Stimulated activated CD4-positive, alpha-beta T cell treated with anti-CD3 and anti-CD28 coated beads, Interleukin-1b, Interleukin-23, amount 100 ng/mL, for 1 hour (primary cell): ENCODE measurements at places on chromosomes 5 and 9.

DNA sequence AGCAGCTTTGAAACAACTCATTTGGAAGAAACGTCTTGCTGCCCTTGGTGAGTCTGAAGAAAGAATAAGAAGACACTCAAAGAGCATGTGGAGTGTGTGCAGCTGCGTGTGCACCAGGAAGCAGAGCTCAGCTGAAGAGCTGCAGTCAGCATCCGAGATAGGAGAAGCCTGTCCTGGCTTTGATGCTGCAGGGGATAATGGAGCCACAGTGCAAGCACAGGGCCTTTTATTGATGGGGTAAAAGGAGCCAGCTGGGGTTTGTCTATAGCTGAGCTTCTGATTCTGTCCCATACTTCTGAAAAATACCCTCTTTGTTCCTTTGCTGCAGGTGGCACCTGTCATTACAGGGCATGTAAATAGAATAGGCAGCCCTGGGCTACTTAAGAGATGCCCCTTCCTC is 375.7 kb upstream of the ZNF462 start:
- DNase-seq = no peak

DNA sequence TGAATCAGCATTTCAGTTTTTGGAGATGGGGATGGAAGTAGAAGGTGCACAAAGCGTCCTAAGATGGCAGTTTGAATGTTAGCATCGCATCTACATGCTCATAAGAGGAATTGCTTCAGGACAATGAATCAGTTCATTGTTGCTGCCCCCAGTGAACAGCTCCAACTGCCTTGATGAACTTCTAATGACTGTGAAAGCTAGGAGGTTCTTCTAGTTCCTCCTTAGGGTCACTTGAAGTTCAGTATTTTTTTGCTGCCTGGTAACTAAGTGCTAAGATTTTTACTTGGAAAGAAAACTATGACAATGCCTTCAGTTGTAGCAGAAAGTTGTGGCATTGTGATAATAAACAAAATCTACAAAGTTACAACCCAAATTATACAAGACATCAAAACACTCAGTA is 271.6 kb downstream of the RAB3C start:
- DNase-seq = no peak

- DNase-seq = no peak
Measured at GRCh38 chr5:165775111-165775510, 2269.7 kb downstream of the MAT2B start.

DNA sequence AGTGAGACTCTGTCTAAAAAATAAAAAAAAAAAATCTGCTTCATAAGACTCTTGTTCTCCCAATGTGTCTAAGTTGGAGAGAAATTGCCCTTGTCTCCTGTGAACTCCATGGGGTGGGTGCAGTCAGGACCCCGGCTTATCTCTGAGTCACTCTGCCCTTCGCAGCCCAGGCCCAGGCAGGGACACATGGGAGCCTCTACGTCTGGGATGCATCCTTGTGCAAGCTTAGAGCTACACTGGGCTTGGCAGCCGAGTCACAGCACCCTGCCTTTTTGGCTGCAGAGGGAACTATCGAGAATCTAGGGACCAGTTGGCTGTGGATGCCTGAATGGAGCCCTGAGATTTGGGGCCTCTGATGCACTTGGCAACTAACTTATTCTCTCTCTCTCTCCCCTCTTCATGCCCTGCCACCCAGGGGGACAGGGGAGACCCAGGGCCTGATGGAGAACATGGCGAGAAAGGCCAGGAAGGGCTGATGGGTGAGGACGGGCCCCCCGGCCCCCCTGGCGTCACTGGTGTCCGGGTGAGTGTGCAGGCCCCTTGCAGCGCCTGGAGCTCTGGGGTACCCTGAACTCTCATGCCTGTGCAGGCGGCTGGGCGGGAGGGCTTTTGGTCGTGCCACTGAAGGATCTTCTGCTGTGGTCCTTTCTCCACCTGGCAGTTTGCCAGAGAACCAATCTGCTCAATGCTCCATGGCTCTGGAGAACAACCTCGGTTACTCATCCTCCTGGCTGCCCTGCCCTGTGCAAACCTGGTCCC is 47.5 kb upstream of the ORM1 start:
- no peak for DNase-seq

GRCh38 chr5:39399135-39400036 is 25.4 kb downstream of the DAB2 start:
- no peak for DNase-seq

DNA sequence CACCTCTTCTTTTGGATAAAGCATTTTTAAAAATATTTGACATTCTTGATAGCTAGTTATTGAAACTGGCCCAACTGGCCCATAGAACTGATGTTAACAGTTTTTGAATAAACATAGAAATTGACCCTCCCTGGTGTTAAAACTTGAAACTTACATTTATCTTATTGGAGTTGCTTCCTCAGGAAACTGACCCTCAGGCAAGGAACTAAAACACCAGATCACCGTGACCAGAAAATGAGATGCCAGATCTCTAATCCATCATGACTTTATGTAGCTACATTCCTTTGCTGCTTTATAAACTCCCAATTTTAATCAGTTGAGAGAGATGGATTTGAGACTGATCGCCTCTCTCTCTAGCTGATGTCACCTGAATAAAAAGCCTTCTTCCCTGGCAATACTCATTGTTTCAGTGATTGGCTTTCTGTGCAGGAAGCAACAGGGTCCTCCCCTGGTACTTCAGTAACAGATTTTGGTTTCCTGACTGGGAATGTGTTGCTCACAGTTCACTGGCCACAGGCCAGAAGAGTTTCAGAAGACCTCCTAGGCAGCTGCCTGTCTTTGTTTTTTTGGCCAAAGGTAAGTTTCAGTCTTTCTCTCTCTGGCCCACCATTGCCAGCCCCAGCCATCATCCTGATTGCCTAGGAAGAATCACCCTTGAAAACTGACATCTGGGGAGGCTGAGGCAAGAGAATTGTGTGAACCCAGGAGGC is 212.4 kb downstream of the DTWD2 start:
- DNase-seq = no peak

DNA sequence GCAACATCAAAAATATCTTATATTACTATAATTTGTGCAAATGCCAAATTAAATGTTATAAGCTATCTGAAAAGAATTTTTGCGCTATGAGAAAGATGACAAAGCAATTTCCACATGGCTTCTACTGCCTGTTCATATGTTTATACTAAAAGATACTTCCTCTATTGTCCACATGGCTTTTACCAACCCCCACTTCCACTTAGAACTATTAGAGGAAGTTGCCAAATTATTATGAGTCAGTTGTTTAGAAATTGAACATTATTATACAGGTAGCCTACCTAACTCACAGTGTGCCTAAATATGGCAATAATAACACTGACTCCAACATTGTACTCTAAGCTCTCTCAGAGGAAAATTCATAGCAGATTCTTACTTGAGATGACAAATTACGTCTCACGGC is 37.6 kb upstream of the SLC27A6 start:
- no peak for DNase-seq

GRCh38 chr9:33524306-33524947 is 376 bp downstream of the ANKRD18B start:
- no peak for DNase-seq

DNA sequence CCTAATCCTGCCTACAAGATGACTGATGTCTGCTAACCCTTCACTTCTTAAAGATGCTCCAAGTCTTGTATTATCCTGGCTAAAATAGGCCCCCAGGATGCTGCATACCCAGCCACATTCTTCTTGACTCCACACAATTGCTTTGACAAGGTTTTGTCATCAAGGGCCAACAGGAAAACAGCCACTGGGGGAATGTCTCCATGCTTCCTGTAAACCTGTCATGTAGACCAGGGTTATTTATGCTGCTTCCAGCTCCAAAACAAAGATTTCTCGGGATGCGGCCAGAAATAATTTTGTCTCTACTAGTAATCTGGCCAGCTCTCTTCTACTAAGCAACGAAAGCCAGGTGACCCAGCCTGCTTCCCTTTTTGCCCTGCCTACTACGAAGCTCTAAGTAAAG is 53.8 kb downstream of the SHB start:
- DNase-seq = no peak

- DNase-seq = no peak
Measured at GRCh38 chr5:30930736-30931135, 262.8 kb upstream of the CDH6 start.

DNA sequence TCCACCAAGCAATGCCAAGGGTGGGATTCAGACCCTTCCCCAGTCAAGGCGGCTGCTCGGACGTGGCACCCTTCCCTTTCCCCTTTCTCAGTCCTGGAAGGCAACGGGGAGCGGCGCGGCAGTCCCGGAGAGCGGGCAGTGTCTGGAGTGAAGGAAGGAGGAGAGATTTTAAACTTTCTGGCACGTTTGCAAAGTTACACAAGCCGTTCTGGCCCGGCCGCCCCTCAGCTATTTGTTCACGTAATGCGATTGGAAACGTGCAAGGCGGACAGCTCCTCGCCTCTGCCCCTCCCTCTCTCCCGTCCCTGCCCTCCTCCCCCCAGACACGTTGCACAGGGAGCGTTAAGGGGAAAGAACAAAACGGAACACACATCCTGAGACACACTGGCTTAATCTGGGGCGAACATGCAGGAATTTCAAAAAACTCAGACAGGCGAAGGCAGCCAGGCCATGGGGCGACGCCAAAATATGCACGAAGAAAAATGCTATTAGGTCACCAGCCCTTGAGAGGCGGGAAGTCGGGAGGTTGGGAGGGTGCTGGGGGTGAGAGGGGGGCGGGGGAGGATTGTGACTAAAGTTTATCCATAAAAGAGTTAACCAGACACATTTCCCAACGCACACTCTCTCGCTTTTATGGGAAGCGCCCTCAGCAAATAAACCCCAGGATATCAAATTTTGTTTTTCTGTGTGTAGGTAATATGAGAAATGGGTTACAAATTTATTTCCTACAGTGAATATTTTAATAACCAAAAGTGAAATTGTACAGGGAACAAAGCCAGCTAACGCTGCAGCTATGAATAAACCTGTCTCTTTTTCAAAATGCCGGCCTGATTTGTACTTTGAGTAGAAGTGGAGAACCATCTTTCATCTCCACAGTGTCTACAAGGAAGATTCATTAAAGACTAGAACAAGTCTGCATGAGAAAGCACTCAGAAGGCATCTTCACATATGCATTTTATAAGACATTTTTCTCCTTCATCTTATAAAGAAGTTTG is at the start of gene LOX:
Gene LOX (minus strand): TSS at position 144 of the 995 bp plus-strand sequence. CDS start 274 bp downstream, outside the sequence.
- DNase-seq = no peak

GRCh38 chr5:172312286-172312685 is 28.7 kb upstream of the UBTD2 start:
- no peak for DNase-seq

- DNase-seq = no peak
Measured at GRCh38 chr5:158848634-158849033, 251.1 kb downstream of the EBF1 start.

- DNase-seq = no peak
Measured at GRCh38 chr5:31194892-31195555, 1.5 kb downstream of the CDH6 start.

- DNase-seq = no peak
Measured at GRCh38 chr9:120841930-120842684, 615 bp downstream of the PSMD5 start.

DNA sequence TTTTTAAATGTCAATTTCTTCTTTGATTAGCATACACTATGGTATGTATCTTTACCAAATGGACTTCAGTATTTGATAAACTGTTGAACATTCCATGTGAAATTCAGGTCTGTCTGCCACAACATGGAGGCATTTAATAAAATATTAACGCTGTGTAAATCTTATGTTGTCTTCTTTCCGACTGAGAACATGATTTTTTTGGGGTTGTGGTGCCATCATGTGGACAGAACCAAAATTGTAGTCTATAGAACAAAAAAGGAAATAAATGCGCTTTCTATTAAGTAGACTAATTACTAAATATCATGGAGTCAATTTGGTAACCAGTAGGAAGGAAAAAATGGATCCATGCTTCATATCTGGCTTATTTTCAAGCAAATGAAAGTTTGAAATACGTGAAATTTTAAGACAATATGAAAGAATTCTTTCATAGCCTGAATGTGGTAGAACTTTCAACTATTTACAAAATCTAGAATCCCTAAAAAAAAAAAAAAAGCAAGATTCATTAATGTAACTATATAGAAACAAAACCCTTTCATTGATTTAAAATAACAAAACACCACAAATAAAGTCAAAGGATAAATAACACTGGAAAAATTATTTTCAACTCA is 2.8 kb upstream of the PLK2 start:
- no peak for DNase-seq

GRCh38 chr9:130328349-130328801 is 62.8 kb downstream of the HMCN2 start:
- DNase-seq = no peak

- DNase-seq = no peak
Measured at GRCh38 chr5:156667616-156668015, 182.5 kb upstream of the PPP1R2B start.
